NK-92 treated with Interleukin-12 subunit alpha and Interleukin-12 subunit beta, amount 100 ng/mL, for 24 hours (cell line): ENCODE measurements at places on chromosomes 12 and 14.
A peak's percentile ranks its signal among the peaks of the same experiment; 100 is the strongest.

- DNase-seq: no peak
Measured at GRCh38 chr14:94124582-94125377, 4.6 kb downstream of the IFI27L2 start.

DNA sequence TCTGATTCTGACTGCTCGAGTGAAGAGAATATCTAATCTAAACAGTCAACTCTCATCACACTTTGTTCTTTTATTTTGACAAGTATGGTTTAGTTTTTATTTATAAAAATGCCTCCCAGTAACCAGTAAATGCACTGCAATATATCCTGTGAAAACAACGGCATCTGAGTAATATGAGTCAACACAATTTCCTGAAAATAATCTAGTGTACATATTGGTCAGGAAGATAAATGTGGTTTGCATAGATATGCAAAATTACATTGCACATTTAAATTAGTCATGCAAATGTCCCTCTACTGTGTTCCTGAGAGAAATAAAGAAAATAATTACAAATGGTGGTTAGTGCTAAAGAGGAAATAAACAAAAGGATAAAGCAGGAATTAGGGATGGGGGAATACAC, 1190.7 kb upstream of the SEL1L start:
- DNase-seq: no peak

DNA sequence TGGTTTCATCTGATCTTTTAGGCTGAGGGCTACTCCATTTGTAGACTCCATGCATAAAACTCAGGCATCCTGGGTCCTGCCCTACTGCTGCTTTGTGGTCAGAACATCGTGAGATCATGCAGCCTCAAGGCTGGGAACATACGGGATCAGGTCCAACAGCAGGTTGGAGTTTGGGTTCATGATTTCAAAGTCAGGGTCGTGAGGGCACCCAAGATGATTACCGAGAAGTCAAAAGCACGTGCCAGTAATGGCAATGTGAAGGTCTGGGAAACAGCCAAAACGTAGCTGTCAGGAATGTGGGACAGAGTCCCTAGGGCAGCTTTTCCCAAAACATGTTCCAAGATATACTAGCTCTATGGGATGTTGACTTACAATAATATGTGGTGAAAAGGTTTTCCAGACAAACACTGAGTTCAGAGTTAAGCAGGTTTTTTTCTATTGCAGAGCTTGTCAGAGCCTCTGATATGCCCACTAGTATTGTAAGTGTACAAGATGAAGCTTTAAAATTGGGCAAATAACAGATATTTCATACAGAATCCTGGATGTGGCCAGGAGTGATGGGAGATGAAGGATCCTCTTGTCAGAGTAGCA, 130.3 kb upstream of the DNM1L start:
- no peak for DNase-seq

GRCh38 chr12:93767524-93767863, 90.3 kb downstream of the CRADD start:
- peak; percentile 3 for DNase-seq
